ENCODE measurements at places on chromosomes 11 and 22. TPM values are rescaled to one million over a fixed set of nuclear protein-coding genes. Genes with fewer than 3 reads are reported as not detected.

Gene PHOX2A
- total RNA-seq = not detected

Gene RIN1
- total RNA-seq = 38.3 TPM

Gene MPEG1
- not detected for total RNA-seq

Gene MMP13
- not detected for total RNA-seq

Gene PARVB
- 36.9 TPM for total RNA-seq

Gene TUB
- 7.5 TPM for total RNA-seq

Gene SC5D
- 21.1 TPM for total RNA-seq

Gene DEPDC7
- total RNA-seq = 14.8 TPM

Gene SIRT3
- 10.2 TPM for total RNA-seq

Gene ROBO4
- 0.50 TPM for total RNA-seq

Gene LAMTOR1
- 140 TPM for total RNA-seq

Gene APOL5
- not detected for total RNA-seq

Gene ST14
- not detected for total RNA-seq

Gene PRG3
- total RNA-seq = not detected

Gene NNMT
- 210 TPM for total RNA-seq

Gene STK33
- 0.50 TPM for total RNA-seq

Gene MYEOV
- total RNA-seq = 82.9 TPM

DNA sequence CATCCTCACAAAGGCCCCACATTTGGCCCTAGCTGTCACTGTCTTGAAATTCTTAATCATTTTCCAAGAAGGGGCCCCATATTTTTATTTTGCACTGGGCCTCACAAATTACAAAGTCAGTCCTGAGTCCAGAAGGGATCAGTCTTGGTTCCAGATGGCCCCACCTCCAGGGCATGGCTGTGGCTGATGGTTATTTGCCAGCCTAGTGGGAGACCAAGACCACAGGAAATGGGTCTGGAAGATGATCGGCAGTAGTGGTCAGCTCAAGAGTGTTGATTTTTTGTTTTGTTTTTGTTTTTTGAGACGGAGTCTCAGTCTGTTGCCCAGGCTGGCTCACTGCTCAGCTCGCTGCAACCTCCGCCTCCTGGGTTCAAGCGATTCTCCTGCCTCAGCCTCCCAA lies 47.1 kb upstream of the EMID1 start:
- no peaks in the 10 kb centered on the region for H3K4me1 ChIP-seq
- peaks cover 22% of the 10 kb centered on the region for H3K27me3 ChIP-seq
- no peak overlapping the region for H3K27ac ChIP-seq
- H3K36me3 ChIP-seq = no peaks in the 10 kb centered on the region
- H3K4me3 ChIP-seq = no peak overlapping the region

- DNase-seq = no peak
- peaks cover 10% of the 10 kb centered on the region for H3K4me1 ChIP-seq
- H3K27me3 ChIP-seq = peaks cover 16% of the 10 kb centered on the region
- H3K27ac ChIP-seq = no peak overlapping the region
- no peak overlapping the region for H3K4me3 ChIP-seq
Measured at GRCh38 chr22:38830026-38830844, 13.6 kb downstream of the NPTXR start.

- no peak for DNase-seq
- H3K4me1 ChIP-seq = no peaks in the 10 kb centered on the region
- no peak overlapping the region for H3K27ac ChIP-seq
- H3K27me3 ChIP-seq = peaks cover 49% of the 10 kb centered on the region
Measured at GRCh38 chr11:117833401-117833891, 8.9 kb upstream of the FXYD2 start.

DNA sequence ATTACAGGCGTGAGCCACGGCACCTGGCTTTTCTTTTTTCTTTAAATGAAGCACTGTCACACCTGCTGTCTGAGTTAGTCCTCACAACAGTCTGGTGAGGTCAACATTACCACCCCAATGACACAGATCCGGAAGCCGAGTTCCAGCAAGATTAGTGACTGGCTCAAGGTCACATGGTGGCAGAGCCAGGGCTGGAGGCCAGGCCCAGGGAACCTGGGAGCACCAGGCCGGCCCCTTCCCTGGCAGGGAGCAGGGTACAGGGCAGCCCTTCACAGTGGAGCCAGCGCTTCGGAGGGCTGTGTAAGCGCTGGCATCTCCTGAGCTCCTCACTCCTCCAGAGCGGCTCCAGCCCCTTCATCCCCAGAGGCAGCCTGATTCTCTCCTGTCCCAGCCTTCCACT lies 118.7 kb downstream of the ST3GAL4 start:
- H3K4me1 ChIP-seq = no peaks in the 10 kb centered on the region
- H3K27me3 ChIP-seq = peaks cover 2% of the 10 kb centered on the region
- H3K4me3 ChIP-seq = no peak overlapping the region
- H3K27ac ChIP-seq = no peak overlapping the region

DNA sequence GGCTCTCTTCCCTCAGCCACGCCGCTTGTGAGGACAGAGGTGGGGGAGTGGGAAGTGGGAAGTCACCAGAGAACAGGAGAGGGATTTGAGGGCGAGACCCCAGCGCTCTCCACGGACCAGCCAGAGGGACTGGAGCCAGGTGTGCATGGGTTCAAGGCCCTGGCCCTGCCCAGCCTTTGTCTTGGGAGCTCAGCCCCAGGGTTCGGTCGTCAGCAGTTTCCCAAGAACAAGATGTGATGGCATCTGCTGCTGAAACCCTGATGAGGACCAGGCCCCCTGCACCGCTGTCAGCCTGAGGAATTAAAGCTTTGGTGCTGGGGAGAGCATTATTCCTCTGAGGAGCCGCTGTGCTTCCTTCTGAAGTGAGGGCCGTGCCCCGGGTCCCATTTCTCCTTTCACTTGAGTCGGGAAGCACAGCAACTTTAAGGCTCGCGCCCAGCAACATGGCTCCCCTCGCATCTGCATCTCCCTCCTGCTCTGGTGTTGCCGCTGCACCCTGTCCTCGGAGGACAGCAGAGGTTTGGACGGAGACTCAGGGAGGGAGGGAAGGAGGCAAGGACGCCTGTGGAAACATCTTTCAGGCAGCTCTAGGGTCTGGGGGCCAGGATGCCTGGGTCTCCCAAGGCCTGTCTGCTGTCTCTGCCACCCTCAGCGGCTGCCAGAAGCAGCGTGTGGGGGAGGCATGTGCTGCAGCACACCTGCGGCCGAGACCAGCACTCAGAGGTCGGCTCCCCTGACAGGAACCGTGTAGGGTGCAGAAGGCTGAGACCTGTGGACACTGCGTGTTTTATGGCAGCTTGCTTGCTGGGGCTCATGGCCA lies 3.8 kb downstream of the IFITM5 start:
- no peak overlapping the region for H3K27ac ChIP-seq
- no peak overlapping the region for H3K4me3 ChIP-seq
- no peaks in the 10 kb centered on the region for H3K4me1 ChIP-seq
- no peaks in the 10 kb centered on the region for H3K36me3 ChIP-seq

DNA sequence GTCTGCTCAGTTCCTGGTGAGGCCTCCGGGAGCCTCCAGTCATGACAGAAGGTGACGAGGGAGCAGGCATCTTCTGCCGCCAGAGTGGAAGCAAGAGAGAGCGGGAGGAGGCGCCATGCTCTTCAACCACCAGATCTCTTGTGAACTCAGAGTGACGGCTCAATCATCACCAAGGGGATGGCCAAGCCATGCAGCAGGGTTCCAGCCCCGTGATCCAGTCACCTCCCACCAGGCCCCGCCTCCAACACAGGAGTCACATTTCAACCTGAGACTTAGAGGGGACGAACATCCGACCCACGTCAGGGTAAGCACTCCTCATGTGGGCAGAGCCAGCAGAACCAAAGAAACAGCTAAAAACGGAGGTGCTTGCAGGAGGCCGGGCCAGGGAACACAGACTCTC lies 1470.5 kb downstream of the BRD1 start:
- H3K4me1 ChIP-seq = no peaks in the 10 kb centered on the region
- no peak for DNase-seq
- H3K4me3 ChIP-seq = no peak overlapping the region
- peaks cover 6% of the 10 kb centered on the region for H3K36me3 ChIP-seq
- no peak overlapping the region for H3K27ac ChIP-seq

DNA sequence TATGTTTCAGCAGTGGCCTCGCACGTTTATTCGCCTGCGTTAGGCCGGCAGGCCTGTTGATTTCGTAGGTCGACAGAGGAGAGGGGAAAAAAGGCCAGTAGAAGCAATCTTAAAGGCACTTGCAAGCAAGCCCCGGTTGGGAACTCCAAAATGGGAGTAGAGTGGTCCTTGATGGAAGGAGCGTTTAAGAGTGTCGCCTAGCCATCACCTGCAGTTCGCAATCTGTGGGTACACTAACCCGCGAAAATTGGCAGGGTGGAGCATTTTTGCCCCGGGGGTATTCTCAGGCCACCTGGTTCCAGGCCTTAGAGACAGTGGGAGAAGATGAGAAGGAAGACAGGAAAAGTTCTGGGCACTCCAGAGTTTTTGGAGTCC lies 1.1 kb downstream of the EWSR1 start:
- peaks cover 64% of the 10 kb centered on the region for H3K4me1 ChIP-seq
- no peak for DNase-seq
- H3K27me3 ChIP-seq = peaks cover 4% of the 10 kb centered on the region
- peak overlapping the region; percentile 95 for H3K4me3 ChIP-seq
- H3K27ac ChIP-seq = peak overlapping the region; percentile 99
- peaks cover 61% of the 10 kb centered on the region for H3K36me3 ChIP-seq

DNA sequence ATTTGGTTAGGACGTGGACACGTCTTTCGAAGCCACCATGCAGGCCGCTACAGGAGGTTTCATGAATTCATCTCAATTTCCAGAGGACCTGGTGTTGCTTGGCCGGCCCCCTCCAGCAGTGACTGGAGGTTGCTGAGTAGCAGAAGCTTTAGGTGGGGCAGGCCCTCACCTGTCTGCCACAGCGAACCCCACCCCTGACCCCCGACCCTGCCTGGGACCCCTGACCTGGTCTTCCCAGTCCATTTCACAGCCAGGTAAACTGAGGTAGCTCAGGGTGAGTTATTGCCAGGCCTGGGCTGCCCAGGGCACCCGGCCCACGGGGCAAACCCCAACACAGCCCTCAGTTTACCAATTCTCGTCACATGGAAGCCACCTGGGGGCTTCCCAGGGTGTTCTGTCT lies 39.1 kb upstream of the SMIM38 start:
- H3K27me3 ChIP-seq = peaks cover 12% of the 10 kb centered on the region
- H3K4me3 ChIP-seq = no peak overlapping the region
- no peak for DNase-seq
- no peaks in the 10 kb centered on the region for H3K4me1 ChIP-seq
- H3K36me3 ChIP-seq = peaks cover 8% of the 10 kb centered on the region

DNA sequence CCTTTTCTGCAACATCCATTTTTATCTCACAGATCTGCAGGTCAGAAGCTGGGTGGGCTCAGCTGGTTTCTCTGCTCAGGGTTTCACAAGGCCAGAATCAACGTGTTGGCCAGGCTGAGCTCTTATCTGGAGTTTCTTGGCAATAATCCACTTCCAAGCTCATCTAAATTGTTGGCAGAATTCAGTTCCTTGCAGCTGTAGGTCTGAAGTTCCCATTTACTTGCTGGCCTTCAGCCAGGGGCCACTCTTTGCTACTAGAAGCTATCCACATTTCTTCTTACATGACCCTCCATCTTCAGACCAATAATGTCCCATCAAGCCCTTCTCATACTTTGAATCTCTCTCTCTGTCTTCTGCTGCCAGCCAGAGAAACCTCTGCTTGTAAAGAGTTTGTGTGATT lies 103.5 kb downstream of the WNT11 start:
- H3K4me1 ChIP-seq = peaks cover 19% of the 10 kb centered on the region
- no peak overlapping the region for H3K27ac ChIP-seq
- no peaks in the 10 kb centered on the region for H3K36me3 ChIP-seq

- no peak for DNase-seq
- H3K4me3 ChIP-seq = no peak overlapping the region
- H3K4me1 ChIP-seq = peaks cover 5% of the 10 kb centered on the region
- no peaks in the 10 kb centered on the region for H3K27me3 ChIP-seq
- H3K27ac ChIP-seq = no peak overlapping the region
Measured at GRCh38 chr11:11844272-11844671, 2.5 kb downstream of the USP47 start.

GRCh38 chr11:104823657-104824056 lies 74.6 kb downstream of the CASP12 start:
- no peak overlapping the region for H3K27ac ChIP-seq
- no peak overlapping the region for H3K4me3 ChIP-seq
- peaks cover 11% of the 10 kb centered on the region for H3K4me1 ChIP-seq
- no peaks in the 10 kb centered on the region for H3K27me3 ChIP-seq

DNA sequence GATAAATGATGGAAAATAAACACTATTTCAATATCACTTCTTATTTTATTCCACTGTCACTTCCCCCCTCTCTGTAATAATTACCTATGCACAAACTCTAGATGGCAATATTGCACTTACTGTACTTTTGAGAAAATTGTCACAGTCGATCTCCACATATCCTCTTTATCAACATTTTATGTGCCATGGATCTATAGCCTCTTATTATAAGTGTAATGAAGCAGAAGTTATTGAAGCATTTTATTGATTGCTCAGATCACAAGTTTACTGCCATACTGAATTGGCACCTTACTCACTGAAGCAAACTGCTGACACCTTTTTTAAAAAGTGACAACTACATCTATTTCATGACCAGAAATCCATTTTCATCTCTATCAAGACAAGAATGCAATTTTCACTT lies 133.4 kb downstream of the DCDC1 start:
- no peaks in the 10 kb centered on the region for H3K4me1 ChIP-seq
- no peak overlapping the region for H3K4me3 ChIP-seq
- H3K36me3 ChIP-seq = no peaks in the 10 kb centered on the region
- DNase-seq = no peak
- no peak overlapping the region for H3K27ac ChIP-seq

DNA sequence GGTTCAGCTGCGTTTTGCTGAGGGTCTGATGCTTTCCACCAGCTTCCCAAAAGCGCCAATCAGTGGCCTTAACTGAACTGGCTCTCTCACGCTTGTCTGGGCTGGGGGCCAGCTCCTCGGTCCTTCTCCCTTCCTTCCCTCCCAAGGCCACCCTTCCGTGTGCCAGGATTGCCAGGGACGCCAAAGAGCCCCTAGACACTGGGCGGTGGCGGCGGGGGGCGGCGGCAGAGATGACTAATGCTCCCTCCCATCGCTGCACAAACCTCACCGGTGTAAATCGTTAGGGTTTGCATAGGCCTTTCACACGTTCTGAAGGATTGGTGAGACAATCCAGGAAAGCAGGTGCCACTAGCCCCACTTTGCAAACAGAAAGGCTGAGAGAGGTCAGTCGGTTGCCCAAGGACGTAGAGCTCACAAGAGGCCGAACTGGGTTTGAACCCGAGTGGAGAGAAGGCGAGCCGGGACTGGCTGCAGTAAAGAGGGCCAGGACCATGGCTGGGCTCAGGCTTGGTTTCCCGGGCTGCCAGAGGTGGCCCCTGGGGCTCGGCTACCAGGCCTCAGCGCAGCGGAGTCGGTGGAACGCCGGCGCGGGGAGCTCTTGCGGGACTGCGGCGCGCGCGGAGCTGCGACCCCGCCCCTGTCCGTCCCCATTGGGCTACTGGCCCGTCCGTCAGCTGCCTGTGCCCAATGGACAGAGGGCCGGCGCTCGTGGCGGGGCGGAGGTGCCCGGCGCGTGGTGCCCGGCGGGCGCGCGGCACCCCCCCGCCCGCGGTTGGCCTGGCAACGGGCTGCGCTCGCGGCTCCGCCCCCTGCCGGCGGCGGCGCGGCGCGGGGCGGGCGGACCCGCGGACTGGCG lies 589 bp upstream of the GNAZ start:
- DNase-seq = peak; percentile 89
- 0 out of 2 replicates have a peak, but pooled peaks cover 4% of the 10 kb centered on the region for H3K36me3 ChIP-seq
- no peak overlapping the region for H3K27ac ChIP-seq
- H3K27me3 ChIP-seq = peaks cover 13% of the 10 kb centered on the region
- peak overlapping the region; percentile 88 for H3K4me3 ChIP-seq

GRCh38 chr11:117868088-117868487 lies 8.4 kb downstream of the FXYD6 start:
- H3K4me1 ChIP-seq = no peaks in the 10 kb centered on the region
- no peaks in the 10 kb centered on the region for H3K36me3 ChIP-seq
- no peak for DNase-seq
- H3K27ac ChIP-seq = no peak overlapping the region

GRCh38 chr11:1122664-1123002 lies 35.1 kb upstream of the MUC5AC start:
- H3K36me3 ChIP-seq = no peaks in the 10 kb centered on the region
- DNase-seq = no peak
- no peaks in the 10 kb centered on the region for H3K4me1 ChIP-seq
- no peak overlapping the region for H3K4me3 ChIP-seq
- H3K27ac ChIP-seq = no peak overlapping the region

Measured in HFFc6 (cell line).